Astrocyte (in vitro differentiated cells and primary cell): ENCODE measurements at places on chromosomes 6 and 20. TPM values are rescaled to one million over a fixed set of nuclear protein-coding genes. Genes with fewer than 3 reads are reported as not detected.
A peak's percentile ranks its signal among the peaks of the same experiment; 100 is the strongest.

Gene ULBP2
- 7.3 and 7.5 TPM in 2 replicates for total RNA-seq

Gene SPEF1
- total RNA-seq = 0.45 and 1.2 TPM in 2 replicates

Gene FRS3
- total RNA-seq = 3.1 and 3.6 TPM in 2 replicates

Gene DPPA5
- total RNA-seq = not detected in 2 replicates

Gene VWA7
- 0.54 and 0.94 TPM in 2 replicates for total RNA-seq

DNA sequence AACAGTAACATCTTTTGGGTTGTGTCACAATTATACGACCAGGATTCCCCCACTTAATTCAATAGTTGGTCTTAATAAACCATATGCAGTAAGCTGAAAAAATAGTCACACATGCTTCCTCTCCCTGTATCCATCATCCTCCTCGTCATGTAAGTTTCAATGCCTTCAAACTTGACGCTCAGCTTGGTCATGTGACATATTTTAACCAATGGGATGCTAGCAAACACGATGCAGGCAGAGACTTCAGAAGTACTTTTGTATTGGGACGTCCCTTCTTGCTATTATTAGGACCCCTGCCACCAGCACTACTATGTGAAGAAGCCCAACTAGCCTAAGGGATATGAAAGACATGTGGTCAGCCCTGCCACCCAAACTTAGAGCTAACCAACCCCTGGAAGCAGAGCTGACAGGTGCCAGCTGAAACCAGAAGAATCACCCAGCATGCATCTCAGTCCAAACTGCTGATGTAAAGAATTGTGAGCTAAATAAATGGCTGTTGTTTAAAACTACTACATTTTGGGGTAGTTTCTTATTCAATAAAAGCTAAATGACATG, 49.3 kb downstream of the CGA start:
- no peak for DNase-seq

DNA sequence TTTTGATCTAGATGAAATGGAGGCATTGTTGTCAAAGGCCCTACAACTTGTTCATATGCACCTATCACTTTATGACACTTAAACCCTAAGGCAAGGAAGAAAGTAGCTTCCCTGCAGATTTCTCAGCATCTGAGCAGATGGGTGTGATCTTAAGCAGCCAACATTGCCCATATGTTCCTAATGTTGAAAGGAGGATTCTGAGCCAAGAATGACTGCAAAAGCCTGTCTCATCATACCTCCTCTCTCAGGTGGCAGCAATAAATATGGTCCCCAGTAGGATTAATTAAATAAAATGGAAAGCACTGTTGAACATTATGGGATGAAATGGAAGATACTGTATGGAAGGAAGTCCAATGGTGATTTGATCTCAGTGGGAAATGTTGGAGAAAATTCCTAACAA, 538.1 kb upstream of the MAN1A1 start:
- no peak for DNase-seq

DNA sequence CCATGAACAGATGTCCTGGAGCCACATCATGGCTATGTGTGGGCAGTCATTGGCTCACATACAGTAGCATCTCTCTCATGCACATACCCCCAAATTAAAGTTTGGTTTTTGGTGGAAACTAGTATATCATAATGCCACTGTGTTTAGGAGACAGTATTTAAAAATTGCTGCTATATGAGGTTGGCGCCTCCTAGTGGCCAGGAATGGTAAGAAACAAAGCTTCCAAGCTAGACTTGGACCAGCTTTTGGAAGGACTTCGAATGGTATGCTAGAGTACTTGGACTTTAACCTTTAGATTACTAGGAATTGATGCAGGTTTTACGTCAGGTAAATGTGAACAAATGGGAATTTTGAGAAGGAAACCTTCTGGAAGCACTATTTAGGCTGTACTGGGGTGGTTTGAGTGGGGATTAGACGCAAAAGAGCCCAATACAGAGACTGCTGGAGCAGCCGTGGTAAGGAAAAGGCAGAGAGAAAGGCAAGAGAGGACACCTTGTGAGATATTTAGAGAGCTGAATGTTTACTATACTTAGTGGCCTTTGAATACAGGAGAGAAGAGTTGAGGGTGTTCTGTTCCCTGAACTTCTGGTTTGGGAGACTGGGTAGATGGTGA, 23.8 kb downstream of the PRSS35 start:
- peak; percentile 10 for DNase-seq

- DNase-seq = no peak
Measured at GRCh38 chr6:36326356-36326995, 10.2 kb downstream of the BNIP5 start.

DNA sequence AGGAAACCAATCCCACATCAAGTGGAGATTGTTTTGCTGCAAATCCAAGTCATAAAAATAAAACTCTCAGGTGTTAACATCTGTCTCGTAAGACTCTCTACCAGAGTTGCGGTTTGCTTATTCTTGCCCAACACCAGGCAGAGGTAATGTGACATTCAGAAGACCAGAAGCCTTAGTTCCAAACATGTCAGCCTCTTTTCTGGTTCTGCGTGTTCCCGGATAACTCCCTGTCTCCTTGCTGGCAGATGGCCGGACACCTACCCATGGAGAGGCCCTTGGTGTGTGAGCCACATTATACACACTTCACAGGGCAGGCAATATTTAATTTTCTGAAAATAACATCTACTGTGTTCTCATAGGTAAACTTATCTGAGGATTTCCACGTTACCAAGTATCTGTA, 73.4 kb downstream of the GMPR start:
- DNase-seq = no peak

DNA sequence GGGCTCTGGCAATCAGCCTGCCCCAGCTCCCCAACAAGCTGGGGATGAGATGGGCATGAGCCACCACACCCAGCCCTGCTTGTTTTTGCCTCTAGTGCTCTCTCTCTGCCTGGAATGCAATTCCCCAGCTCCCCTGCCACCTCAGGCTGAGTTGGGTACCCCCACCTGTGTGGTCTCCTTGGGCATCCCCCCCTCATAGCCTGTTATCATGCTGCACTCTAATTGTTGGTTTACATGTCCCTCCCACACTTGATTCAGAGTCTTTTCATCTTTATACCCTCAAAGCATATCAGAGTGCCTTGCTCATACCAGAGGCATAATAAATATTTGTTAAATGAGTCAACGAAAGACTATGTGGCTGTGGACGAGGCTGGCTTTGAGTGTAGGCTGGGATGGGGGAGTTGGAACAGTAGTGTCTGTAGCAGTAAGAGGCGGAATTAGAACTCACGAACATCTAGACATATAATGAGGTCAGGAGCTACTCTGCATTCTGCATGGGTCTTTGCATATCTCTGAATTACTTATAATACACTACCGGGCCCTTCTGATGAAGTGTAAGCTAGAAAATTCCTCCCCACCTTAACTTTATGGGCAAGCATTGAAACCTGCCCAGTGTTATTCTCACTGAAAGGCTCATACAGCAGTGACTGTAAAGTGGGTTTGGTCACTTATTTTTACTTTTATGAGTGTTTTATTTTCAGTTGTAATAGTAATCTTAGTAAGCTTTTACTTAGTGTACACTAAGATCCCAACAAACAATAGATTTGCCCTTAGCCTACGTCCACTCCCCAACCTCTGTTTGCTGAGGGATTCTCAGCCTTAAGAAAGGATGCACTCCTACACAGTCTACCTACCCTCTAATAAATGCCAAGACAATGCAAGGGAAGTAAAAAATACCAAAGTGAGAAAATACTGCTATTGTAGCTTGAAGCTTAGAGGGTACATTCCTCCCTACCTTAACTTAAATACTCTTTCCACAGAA, 58.7 kb downstream of the EDN1 start:
- DNase-seq = peak; percentile 88

GRCh38 chr6:35876902-35877301, 44.0 kb downstream of the SRPK1 start:
- no peak for DNase-seq

DNA sequence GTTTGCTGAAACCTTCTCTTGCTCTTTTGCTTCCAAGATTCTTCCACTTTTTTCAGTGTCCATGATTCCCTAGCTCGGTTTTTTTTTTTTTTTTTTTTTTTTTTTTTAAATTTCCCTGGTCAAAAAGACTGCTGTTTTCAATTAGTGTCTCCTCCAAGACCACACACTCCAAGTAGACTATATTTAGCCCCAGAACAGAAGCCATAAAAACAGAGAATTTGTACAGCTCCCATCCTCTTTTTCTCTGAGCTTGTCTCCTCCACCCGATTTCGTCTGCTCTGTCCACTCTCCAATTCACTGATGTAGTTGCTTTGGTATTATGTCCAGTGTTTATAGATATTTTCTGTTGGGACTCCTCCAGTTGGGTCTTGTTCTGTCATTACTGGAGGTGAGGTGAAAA, 37.6 kb downstream of the RSPH3 start:
- no peak for DNase-seq

- DNase-seq = peak; percentile 62
Measured at GRCh38 chr20:13396022-13396421, 174.9 kb downstream of the ISM1 start.

DNA sequence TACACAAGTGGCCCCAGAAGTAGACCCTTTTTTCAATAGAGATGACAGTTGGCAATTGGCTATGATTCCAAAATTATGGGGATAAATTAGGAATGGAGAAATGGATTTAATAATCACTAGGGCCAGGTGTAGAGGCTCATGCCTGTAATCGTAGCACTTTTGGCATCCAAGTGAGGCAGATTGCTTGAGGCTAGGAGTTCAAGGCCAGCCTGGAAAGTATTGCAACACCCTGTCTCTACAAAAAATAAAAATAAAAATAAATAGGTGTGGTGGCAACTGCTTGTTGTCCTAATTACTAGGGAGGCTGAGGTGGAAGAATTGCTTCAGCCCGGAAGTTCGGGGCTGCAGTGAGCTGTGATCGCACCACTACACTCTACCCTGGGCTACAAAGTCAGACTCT, 60.0 kb downstream of the BMP2 start:
- DNase-seq = no peak

DNA sequence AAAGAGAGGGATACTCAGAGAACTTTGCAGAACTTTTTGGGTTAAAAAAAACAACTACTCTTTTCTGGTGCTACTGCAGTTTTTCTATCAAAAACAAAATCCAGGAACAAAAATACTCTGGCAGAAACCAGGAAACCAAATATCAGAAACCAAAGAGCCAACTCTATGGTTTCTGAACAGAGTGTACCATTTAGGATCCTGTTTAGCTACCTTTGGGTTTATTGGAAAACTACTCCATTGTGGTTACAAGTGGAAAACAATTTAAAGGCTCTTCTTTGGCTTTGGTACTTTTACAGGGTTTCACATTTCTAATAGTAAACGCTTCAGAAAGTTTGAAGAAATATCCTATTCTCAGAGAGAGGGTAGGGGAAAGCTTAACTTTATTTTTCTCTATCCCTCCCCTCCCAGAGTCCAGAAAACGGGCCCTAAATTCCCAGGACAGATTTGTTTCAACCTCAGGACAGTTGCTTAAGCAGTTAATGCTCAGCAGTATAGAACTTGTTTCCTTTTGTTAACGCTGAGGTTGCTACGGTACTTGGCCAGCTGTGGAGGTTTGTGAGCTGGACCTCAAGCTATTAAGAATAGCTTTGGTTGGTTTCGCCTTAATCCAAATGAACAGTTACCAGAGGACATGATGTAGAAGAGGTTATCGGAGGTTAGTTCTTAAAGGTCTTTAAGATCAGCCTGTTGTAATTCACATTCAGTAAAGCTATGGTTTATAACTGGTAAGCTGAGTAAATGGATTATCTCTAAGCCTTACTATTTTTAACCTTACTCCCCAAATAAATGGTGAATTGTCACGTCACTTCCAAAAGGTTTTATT, 47.9 kb downstream of the FOXO3 start:
- no peak for DNase-seq

DNA sequence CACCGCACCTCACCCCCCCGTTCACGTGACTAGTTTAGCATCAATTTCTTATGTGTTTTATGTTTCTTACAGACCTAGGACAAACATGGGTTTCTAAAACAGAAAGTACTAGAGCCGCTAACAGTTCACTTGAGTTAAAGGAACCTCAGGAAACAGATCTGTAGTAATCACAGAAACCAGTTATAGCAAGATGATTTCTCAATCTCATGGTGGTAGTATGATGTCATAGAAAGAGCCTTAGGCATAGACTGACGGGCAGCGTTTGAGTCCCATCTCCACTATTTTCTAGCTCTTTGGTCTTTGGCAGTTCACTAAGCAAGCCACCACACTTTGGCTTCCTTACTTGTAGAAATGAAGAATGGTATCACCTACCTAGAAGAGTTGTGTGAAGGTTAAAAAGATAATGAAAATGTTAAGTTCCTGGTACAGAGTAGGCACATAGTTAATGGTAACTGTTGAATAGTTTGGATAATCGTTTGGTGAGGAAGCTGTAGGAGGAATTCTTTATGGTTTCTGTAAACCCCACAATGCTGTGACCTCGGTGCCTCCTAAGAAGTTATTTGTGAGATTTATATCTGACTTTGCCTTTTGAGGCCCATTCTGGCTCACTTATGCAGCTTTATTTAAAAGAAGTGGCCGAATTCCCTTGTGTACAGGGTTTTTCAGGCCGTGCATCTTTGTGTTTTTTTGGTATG, 21.3 kb downstream of the CTNNBL1 start:
- peak; percentile 56 for DNase-seq

DNA sequence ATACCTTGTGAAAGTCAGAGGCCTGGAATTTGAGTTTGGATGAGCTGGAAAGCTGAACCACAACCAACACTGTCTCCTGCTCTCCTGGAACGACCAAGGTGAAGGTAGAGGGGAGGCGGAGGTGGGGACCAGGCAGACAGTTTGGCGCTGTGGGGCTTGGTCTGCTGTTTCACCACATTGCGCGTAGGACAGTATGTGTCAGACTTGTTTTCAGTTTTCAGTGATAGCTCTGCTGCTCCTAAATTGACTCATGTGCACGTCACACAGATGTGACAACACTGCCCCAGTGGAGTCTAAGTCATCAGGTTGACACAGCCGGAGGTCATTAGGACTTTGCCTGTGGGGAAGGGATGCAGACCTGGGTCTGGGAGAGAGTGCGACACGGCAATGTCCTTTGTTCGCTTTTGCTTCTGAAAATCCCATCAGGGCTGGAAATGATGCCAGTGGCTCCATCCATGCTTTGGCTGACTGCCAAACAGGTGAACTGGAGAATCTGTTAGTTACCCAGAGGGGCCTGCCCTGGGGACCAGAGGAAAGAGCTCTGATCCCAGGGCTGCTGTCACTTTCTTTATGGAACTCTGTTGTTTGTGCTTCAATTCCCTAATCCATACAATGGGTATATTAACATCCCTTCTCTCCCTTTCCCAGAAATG, 255.5 kb downstream of the CDC5L start:
- peak; percentile 58 for DNase-seq

- no peak for DNase-seq
Measured at GRCh38 chr6:125307150-125307838, 5.5 kb upstream of the HDDC2 start.

- no peak for DNase-seq
Measured at GRCh38 chr6:148967541-148967956, 220.7 kb downstream of the UST start.

GRCh38 chr6:32970413-32971241, 2.2 kb downstream of the BRD2 start:
- DNase-seq = peak; percentile 83
